ENCODE measurements at places on chromosomes 3 and 15.

DNA sequence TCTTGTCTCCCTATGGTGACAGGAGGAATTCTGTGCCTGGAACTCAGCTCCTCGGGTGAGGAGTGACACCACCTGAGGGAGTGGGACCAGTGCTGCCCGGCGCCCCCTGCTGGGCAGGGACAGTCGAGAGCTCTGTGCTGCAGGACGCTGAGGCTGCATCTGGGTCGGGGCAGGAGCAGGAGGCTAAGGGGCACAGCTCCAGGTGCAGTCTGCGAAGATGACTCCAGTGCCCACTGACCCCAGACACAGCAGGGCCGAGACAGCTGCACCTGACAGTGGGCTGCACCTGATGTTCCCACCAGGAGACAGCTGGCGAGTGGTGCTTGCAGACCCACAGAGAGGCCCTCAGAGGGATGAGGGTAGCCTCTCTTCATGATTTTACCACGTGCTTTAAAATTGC lies 152.9 kb downstream of the ATP10A start:
- no peak for DNase-seq

DNA sequence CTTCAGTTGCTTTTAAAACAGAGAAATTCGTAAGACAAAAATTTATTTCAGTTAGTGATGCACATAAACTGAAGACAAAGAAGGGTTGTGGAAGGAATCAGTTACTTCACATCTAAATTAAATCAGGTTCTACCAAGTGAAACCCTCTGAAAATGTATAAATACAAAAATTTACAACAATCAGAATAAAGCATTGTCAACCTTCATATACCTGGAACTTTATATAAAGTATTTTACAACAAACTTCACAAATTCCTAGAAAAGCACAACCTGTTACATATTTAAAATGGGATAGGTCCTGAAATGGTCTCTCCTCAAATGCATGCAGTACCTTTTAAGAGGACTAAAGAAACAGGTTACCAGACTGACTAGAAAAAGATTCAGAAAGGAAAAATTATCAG lies 26.9 kb downstream of the ATOSA start:
- DNase-seq, result no peak

GRCh38 chr3:138834596-138835396 lies at the start of gene PIK3CB:
Gene PIK3CB, minus strand, starts transcription at chr3:138834928. Its CDS starts 75,585 bp downstream, at chr3:138759343.
- DNase-seq, result peak; percentile 91

- no peak for DNase-seq
Measured at GRCh38 chr3:31876331-31876730, 104.7 kb downstream of the OSBPL10 start.

DNA sequence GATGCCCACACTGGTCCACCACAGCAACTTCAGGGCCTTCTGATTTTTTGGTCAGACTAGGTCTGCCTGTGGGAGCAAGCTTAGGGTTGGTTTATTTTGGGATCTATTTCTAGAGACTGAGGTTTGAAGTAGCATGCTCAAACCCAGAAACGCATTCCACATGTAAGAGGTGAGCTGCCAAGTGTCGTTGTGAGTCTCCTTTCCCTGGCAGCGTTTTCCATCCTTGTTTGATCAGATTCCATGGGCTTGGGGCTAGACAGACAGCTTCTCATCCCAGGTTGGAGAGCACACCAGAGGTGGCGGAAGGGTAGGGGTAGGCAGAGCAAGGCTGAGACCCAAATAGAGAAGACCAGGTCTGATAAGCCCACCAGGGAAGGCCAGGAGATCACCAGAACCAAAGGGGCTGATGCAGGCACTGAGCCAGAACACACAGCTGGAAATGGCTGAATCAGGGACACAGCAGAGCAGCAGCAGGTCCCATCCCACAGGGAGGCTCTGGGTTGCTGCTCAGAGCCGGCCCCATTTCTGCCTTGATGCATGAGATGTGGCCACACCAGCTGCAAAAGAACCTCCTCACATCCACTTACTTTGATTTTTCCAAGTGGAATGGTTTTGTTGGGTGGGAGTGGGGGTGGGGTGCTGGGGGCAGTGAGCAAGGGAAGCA lies 186.8 kb downstream of the THSD4 start:
- DNase-seq, result no peak

- no peak for DNase-seq
Measured at GRCh38 chr3:108103886-108104797, 13.3 kb upstream of the CD47 start.

GRCh38 chr3:129593595-129594339 lies 12.7 kb downstream of the PLXND1 start:
- DNase-seq, result peak; percentile 44

DNA sequence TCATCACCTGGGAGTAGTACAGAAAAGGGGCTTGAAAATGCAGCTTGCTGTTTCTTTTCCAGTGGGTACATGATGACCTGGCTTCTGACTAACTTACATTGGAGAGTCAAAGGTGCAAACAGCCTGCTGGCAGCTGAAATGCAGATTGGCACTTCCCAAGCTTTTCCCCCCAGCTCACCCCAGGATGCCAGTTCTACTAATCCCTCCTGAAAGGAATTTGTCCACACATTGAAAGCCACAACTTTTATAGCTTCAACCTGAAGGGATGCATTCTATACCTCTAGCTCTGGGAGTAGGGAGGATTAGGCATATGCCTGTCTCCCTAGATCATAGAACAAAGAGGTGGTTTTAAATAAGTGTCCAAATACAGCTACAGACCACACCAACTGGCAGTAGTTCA lies 281.7 kb downstream of the EFHB start:
- no peak for DNase-seq

DNA sequence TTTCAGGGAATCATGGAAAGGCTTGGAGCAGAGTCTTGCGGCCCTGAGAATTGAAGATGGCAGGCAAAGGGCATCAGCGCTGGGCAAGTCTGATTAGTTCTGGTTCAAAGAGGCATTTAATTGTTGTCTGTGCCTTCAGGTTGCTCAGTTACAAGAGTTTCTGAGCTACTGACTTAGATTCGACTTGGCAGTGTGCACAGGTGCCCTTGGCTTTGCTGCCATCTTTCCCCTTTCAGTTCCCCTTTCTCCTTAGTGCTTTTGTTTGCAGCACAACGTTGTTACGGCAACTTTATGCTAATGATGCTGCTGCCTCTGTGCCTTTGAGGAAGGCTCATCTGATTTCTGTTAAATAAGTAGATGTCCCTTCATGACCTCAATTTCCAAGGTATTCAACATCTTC lies 12.5 kb downstream of the P2RY14 start:
- peak; percentile 27 for DNase-seq

DNA sequence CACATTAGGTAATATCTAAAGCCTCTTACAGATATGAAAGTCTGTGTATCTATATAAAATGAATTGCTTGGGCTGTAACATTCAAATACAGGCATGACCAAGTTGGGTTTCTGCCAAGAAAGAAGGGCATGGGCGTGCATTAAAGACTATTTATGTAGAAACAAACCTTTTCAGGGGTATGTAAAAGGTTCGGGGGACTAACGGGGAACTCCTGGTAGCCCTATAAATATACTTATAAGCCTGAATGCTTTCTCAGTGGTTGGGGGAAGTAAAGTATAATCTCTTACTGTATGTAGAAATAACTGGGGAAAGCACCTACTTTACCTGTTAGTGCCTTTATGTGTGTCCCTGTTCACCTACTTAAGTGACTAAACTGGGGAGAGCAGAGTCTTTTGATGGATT lies 154.5 kb upstream of the TBL1XR1 start:
- DNase-seq, result no peak

- DNase-seq, result no peak
Measured at GRCh38 chr15:100760357-100760903, 119.2 kb upstream of the ALDH1A3 start.

DNA sequence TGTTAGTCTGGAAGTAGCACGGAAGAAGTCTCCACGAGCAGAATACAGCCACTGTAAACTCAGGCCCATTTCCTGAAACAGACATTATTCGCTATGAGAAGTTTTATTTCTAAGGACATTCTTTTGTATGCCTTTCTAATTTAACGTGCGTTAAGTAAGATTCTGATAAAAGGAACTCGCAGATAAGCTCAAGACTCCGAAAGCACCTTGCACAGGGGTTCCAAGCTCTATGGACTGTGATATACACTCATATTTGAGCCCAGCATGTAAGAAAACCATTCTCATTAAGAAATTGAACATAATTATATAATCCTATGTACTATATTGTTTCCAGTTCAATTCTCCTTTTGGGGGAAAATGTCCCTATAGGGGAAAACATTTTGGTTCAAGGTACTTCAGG lies 28.4 kb downstream of the TFRC start:
- no peak for DNase-seq

GRCh38 chr3:44513513-44513912 lies 36.0 kb upstream of the ZNF445 start:
- no peak for DNase-seq
